Right cardiac atrium (tissue), 5 donors: ENCODE measurements at places on chromosomes 2 and 18.

DNA sequence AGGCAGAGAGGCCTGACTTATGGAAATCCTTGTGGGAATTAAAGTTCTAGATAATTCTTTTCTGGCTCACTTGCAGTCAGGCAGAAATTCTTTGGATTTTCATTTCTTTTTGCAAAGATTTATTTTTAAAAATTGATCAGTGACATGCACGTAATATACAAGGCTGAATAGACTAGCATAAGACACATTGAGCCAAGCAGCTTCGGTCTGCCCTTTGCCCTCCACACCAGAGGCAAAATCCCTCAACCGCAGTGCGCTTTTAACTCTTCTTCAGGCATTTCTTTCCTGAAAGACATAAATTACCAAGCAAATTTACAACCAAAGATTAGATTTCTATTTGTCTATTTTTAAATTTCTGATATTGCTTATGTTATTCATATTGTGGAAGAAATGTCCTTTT, 227.9 kb downstream of the LOXHD1 start:
- DNase-seq, result no peak

- DNase-seq, result no peak
Measured at GRCh38 chr2:120993661-120994060, 258.0 kb downstream of the GLI2 start.

- DNase-seq, result no peak
Measured at GRCh38 chr2:95393901-95394300, 8.6 kb upstream of the FAHD2A start.

- DNase-seq, result no peak
Measured at GRCh38 chr2:39228413-39229209, 15.2 kb downstream of the CDKL4 start.

- DNase-seq, result no peak
Measured at GRCh38 chr2:35891528-35891927, 464.1 kb upstream of the CRIM1 start.

GRCh38 chr2:192087398-192087958, 107.3 kb downstream of the TMEFF2 start:
- DNase-seq, result no peak

DNA sequence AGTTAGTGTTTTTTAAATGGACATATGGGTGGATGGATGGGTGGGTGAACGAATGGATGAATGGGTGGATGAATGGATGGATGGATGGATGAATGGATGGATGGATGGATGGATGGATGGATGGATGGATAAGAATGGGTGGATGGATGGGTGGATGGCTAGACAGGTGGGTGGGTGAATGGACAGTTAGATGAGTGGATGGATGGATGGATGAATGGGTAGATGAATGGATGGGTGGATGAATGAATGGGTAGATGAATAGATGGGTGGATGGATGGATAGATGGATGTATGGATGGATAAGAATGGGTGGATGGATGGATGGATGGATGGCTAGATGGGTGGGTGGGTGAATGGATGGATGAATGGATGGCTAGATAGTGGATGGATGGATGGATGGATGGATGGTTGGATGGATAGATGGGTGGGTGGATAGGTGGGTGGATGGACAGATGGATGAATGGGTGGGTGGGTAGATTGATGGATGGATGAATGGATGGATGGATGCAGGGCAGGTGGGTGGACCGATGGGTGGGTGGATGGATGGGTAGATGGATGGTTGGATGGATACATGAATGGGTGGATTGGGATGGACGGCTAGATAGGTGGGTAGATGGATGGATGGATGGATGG, 64.0 kb downstream of the CTIF start:
- DNase-seq, result no peak

DNA sequence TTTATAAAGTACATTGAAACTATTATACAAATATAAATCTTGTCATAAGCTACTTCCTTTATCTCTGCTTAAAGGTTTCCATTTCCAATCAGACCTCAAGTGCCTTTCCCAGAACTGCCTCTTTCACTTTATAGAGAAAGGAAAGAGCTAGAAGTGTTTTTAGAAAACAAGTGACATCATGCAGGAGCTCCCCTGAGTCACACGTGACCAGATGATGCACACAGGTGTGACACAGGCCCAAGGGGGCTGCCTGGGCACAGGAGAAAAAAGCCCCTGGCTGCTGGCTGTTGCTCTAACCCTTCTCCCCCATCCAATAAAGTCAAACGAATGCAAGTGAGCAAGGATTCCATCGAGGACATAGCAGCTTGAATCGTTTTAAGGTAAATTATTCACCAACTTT, 21.4 kb upstream of the SH3BP4 start:
- no peak for DNase-seq

- DNase-seq, result no peak
Measured at GRCh38 chr2:232744963-232745362, 31.4 kb downstream of the KCNJ13 start.

GRCh38 chr18:9017905-9018227, 84.6 kb upstream of the NDUFV2 start:
- DNase-seq, result no peak

DNA sequence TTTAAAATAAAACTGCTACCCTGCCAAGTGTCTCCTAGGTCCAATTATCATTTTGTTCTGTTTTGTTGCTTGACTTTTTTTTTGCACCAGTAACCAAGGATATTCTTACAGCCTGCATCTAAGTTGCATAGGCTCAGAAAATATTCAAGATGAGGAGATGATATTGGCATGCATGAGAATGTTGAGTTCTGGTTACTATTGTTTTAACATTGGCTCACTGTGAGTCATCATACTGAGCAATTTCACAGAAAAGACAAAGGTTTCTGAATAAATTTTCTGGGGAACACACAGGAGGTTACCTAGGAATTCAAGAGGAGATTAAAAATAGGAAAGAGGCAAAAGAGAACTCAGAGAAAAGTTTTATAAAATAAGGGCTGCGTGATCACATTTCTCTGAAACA, 84.8 kb upstream of the POU3F3 start:
- DNase-seq, result no peak

GRCh38 chr2:187102381-187102780, 253.4 kb upstream of the ZSWIM2 start:
- DNase-seq, result no peak

DNA sequence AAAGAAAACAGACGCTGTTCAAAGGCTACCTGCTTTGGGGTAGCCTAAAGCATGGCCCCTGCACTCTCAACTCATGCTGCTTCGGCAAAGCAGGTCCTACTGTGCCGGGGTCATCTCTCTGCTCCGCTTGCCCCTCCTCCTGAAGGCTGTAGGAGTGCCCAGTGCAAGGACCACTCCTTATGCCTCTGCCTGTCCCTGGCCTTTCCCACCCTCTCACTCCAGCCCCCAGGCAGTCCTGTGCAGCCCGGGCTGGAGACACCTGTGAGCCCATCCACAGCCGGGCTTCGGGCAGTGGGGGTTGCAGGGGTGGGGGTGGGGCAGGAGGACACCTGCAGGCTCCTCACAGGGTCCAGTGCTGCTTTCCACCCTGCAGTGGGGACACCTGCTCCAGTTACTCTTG, 69.1 kb downstream of the ACKR3 start:
- DNase-seq, result no peak

DNA sequence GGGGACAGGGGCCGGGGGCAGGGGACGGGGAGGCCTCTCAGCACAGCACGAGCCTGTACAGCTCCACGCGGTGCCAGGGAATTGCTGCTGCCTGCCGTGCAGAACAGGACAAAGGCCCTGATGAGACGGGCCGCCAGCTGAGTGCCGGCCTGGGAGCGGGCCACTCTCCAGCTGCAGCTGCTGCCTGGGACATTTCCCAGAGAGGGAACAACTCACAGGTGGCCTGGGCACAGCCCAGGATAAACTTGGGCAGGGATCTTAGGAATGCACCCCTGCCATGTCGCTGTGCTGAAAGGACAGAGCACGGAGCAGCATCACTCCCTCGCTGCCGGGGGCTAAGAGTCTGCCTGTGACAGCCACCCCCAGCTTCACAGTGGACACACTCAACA, 38.8 kb downstream of the CENPO start:
- no peak for DNase-seq
